Stimulated activated CD4-positive, alpha-beta T cell treated with anti-CD3 and anti-CD28 coated beads, Interleukin-2, amount 100 ng/mL, for 4 hours (primary cell): ENCODE measurements at places on chromosomes 12 and 14.

- no peak for DNase-seq
These were observed 270.3 kb upstream of the AMIGO2 start for GRCh38 chr12:47350062-47350408.

DNA sequence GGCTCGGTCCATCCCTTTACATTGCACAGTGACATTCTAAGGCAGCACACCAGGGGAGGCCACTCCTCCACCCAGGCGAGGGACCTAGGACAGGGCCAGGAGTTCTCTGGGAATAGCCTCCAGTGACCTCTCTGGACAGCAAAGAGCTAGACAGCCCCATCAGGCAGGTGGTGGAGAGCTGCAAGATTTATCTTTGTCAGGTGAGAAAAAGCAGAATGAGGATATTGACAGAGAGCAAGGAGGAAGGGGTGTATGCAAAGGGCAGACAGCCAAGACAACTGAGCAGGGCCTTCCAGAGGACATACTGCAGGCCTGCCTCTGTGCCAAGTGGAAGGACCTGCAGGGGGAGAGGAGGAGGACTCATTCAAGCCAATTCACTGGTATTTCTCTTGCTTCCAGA is 112.4 kb upstream of the MAX start:
- DNase-seq: no peak

GRCh38 chr12:15534322-15534721 is 212.0 kb downstream of the PTPRO start:
- DNase-seq: peak; percentile 16

DNA sequence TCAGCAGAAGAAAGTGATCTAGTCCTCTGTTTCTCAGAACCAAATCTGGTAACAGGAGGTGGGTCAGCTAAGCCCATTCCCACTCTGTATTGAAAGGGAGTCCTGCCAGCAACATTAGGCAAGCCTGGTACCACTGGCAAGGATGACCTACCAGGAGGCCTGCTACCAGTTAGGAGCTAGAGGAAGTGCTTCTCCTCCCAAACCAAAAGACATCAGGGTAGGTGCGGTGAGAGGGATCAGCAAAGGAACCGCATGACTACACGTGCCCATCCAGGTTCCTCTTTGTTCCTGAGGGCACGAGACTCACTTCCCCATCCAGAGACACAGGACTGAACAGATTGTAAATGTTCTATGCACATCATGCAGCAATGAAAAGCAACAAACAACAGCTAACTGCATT is 2.8 kb downstream of the KLRC4 start:
- DNase-seq: no peak

GRCh38 chr12:96522690-96523089 is 33.3 kb downstream of the CFAP54 start:
- DNase-seq: no peak

- no peak for DNase-seq
These were observed 55.6 kb downstream of the FNTB start for GRCh38 chr14:65042296-65042695.

GRCh38 chr14:42556551-42556950 is 949.9 kb downstream of the LRFN5 start:
- DNase-seq: no peak

- DNase-seq: no peak
These were observed 35.4 kb downstream of the SPTLC2 start for GRCh38 chr14:77580964-77581505.

DNA sequence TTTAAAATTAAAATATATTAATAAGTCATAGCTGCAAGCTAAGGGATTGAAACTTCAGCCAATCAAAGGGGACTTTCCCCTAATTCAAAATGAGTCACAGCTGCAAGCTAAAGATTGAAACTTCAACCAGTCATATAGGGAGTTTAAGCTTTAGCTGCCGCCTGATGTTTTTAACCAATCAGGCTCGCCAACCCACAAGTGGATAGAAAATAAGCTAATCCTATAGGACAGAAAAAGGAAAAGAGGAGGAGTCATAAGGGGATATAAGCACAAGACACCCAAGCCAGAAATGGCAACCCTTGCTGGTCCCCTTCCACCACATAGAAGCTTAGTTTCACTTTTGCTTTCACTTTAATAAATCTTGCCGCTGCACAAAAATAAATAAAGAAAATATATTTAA is 1154.6 kb downstream of the GALC start:
- no peak for DNase-seq

DNA sequence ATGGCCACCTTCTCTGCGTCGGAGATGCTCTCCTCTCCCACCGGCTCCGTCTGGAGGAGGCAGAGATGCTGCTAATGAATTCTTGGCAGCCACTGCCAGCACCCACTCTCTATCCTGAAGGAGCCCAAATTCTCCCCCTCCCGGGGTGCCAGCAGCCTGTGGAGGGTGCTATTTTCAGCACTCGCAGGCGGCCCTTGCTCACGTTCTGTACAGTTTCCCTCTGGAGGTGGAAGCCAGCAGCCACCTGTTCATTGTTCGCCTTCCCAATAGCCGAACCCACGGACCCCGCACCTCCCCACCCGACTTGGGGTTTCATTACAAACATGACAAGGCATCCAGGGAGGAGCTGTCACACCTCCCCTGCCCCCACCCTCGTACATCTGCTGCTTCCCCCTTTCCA is 27.8 kb downstream of the SNRNP35 start:
- DNase-seq: no peak

DNA sequence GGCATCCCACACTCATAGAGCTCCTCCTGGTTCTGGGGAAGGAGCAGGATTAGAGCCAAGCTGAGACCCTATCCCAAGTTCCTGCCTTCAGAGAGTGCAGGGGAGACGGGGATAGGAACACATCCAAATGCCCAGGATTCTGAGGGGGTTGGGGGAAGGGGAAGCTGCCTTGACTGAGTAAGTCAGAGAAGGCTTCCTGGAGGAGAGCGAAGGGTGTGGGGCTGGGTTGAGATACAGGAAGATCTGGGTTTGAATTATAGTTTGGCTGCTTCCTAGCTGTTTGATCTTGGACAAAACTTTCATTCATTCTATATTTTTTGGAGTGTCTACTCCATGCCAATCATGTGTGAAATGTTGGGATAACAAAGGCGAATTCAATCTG is 8.0 kb upstream of the AQP2 start:
- DNase-seq: no peak

GRCh38 chr12:50936821-50937530 is 15.4 kb upstream of the HIGD1C start:
- no peak for DNase-seq

DNA sequence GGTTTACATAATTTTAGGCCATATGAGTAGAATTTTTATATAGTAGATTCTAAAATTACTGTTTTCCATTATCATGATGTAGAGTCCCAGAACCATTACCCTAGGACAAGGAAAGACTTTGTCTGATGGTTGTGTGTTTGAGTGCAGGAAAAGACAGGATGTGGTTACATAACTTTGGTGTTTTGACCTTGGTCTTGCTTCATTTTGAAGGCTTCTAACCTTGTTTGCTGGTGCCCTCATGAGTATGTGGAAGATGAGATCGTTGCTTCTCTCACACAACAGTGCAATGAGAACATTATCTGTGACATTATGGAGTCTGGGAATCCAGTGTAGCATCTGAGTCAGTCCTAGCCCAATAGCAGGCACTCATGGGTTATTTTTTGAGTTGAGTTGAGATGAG is 106.2 kb downstream of the IGF1 start:
- DNase-seq: no peak

GRCh38 chr12:47991106-47992061 is 12.9 kb downstream of the COL2A1 start:
- DNase-seq: no peak

GRCh38 chr12:5390174-5390799 is 41.6 kb upstream of the NTF3 start:
- DNase-seq: no peak

- DNase-seq: no peak
These were observed 669.2 kb downstream of the DIO2 start for GRCh38 chr14:79542121-79542520.

GRCh38 chr12:108722992-108723766 is 8.1 kb downstream of the CORO1C start:
- no peak for DNase-seq

DNA sequence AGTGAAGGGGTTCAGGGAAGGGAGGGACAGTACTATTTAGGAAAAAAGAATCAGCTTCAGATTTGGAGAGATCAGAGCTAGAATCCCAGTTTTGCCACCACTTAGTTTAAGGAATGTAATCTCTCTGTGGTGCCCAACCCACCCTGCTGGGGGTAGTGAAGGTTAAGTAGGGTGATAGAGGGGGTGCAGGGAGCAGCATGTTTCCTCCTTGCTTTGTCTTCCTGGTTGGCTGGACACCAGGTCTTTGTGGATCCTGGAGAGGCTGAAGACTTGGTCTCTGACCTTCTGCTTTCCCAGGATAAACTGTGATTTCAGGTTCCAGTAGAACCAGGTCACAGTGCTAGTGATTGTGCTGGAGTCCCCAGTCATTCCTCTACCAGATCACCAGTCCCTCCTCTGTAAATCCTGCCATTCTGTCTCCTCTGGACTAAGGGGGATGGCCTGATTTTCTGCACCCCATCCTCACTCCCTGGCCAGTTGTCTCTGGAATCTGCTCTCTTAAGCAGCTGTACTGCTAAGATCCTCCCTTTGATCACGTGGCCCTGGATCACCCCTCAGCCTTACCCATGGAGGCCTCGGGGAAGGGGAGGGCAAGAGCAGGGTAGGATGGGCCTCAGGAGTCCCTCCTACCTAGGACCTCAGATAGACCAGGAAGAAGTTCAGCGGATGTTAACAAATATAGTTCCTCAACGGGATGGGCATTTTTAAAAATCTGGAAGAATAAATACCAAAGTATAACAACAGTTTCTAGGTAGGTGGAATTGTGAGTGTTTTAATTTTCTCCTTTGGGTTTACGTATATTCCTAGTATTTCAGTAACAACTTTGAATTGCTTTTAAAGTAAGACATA is 3.1 kb downstream of the MAP3K12 start:
- DNase-seq: no peak

- no peak for DNase-seq
These were observed 16.5 kb downstream of the NINJ2 start for GRCh38 chr12:646442-647384.

GRCh38 chr14:72513965-72514659 is 379.8 kb downstream of the DPF3 start:
- DNase-seq: no peak

DNA sequence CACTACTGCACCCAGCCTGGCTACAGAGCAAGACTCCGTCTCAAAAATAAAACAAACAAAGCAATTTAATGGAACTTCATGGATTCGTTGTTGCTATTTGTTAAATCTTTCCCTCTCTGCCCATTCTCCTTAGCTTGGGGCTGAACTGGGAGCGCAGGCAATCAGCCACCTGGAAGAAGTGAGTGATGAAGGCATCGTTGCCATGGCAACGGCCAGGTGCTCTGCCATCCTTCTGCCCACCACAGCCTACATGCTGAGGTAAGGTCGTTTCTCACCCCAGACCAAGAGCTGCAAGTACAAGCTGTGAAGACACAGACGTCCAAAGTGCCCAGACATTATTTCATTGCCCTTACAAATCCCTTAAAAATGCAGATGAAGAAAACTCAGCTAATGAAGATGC is 19.1 kb downstream of the AMDHD1 start:
- DNase-seq: no peak

- DNase-seq: no peak
These were observed 20.8 kb upstream of the OR4E1 start for GRCh38 chr14:21694425-21694824.

DNA sequence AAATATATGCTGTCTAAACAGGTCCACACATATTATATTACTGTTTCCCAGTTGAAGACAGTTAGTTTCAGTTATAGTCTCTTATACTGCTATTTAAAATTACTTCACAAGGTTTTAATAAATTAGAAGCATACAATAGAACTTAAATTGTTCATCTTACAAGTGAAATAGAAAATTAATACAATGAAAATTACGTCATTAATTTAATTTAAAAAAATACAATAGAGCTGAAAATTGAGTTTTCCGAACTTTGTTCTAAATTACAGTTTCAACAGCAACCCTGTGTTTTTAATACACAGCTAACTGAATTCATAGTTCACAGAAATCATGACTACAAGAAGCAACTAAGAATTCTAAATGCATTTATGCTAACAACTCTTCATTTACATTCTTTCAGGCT is 525.7 kb upstream of the FOXG1 start:
- DNase-seq: no peak

DNA sequence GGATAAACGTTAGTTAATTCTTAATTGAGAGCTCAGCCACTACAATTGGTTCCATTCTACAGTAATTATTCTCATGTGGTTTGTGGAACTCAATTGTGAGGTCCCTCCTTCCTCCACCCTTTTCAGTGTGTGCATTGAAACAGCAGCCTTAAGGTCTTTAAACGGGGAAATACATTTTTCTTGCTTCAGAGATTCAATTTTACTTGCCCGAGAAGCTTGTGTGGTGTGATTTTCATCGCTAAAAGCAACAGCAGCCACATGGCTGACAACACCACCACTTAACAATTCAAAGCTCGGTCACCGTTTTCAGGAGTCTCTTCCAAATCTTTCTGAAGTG is 733 bp upstream of the PPFIBP1 start:
- no peak for DNase-seq

DNA sequence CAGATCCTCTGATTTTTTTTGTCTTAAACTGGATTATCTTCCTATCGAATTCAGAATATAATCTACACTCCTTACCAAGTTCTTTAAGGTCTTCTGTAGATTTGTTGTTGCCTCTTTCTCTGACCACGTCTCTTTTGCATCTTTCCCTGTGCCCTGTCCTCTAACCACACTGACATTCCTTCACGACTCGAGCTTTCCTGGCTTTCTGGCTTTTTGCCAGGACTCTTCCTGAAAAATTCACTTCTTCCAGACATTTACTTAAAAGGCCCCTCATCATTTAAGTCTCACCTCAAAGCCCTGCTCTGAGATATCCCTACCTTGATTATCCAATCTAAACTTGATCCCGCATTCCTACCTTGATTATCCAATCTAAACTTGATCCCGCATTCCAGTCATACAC is 422.3 kb upstream of the DCN start:
- no peak for DNase-seq

GRCh38 chr14:61328626-61329262 is 7.4 kb downstream of the PRKCH start:
- DNase-seq: no peak

DNA sequence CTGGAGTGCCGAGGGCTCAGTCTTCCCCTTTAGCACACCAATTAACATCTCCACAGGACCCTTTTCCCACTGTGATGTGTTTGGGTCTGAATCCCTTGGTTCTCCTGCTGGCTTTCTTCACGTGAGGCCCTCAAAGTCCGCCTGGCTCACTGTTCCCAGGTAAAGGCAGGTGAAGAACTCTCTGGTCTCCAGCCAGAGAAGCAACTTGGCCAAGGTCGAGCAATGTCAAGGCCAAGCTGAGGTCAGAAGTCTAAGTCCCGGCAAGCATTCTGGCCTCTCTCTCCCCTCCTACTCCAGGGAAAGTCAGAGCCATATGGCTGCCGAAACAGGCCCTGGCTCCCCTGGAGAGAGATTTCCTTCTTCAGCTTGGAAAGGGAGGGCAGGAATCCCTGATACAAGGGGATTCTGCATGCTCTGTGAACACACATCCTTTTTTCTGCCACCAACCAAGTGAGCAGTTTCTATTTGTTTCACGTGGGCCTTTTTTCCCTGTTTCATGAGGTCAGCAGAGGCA is 61.4 kb upstream of the ESRRB start:
- no peak for DNase-seq

GRCh38 chr12:118465706-118466105 is 89.4 kb downstream of the SUDS3 start:
- no peak for DNase-seq
